ENCODE measurements at places on chromosomes 7 and 10. TPM values are rescaled to one million over a fixed set of nuclear protein-coding genes. Genes with fewer than 3 reads are reported as not detected.
A peak's percentile ranks its signal among the peaks of the same experiment; 100 is the strongest.

DNA sequence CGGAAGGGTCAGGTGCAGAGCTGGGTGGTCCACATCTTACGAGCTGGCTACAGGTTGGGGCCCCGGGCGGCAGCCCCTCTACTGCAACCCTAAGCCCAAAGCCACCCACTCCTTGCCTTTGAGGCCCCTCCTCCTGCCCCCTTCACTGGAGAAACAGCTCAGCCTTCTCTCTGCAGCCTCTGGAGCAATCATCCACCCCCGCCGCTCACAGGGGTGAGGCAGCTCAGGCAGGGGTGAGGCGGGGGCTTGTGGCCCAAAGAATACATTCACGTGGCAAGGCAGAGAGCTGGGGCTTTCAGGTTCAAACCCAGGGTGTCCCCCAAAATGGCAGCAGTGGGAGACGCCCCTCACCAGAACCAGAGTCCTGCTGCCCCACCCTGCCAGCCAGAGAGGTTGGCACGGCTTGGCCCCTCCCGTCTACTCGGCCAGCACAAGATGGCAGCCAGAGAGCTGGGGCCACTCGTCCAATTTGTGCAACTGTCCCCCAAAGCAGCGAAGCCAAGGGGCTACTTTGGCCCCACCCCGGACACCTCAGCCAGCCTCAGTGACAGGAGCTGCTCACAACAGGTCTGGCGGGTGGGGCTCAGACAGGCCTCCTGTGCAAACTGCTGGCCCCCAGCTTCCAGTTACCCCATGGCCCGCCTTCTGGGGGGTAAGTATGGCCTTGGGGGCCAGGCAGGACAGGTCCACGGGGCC is 7.2 kb downstream of the GNB2 start:
- H3K4me3 ChIP-seq = no peak overlapping the region
- H3K36me3 ChIP-seq = peaks cover 81% of the 10 kb centered on the region
- H3K27ac ChIP-seq = peak overlapping the region; percentile 43
- no peaks in the 10 kb centered on the region for H3K27me3 ChIP-seq

DNA sequence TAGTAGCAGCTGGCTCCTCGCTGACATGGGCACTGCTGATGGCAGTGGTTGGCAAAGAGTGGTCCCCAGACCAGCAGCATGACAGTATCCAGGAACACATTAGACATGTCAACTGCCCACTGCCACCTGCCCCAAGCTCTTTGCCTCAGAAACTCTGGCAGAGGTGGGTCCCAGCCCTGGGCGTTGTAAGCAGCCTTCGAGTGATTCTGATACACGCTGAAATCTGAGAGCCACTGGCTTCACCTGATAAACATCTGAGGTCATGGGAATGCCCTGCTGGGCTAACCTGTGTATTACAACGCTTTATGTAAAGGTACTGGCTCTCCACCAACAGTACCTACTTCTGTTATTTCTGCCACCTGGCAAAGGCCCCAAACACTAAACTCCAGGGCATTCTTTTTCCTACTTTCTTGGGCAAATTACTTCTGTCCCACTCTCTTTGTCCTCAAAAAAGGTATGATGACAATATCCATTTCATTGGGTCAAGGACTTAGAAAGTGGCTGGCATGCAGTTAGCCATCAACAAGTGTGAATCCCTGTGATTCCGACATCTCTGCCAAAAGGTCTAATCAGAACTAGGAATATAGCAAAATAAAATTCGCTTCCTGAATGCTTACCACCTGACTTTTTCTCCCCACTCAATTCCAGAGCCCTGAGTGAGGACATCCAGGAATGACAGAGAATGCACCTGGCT is 9.2 kb downstream of the SGMS1 start:
- no peak overlapping the region for H3K27ac ChIP-seq
- H3K36me3 ChIP-seq = no peaks in the 10 kb centered on the region
- no peak for DNase-seq

Gene AKR1D1
- not detected for total RNA-seq

DNA sequence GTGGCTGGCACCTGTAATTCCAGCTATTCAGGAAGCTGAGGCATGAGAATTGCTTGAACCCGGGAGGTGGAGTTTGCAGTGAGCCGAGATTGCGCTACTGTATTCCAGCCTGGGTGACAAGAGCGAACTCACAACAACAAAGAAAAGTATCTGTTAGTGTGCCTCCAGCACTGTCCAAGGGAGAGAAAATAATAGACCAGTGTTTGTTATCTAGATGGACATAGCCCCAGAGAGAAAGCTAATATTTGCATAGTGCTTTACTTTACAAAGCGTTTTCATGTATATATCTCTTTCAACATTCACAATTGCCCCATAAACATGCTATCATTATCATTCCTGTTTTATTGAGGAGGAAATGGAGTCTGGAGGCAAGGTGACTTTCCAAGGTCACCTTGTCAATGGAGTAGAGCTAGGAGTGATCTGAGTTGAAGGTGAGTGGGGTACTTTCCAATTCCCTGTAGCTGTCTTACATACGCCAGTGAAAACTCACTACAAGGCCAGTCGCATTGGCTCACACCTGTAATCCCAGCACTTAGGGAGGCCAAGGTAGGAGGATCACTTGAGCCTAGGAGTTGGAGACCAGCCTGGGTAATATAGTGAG is 49.7 kb upstream of the KIF5B start:
- H3K4me1 ChIP-seq = peaks cover 19% of the 10 kb centered on the region
- H3K27me3 ChIP-seq = no peaks in the 10 kb centered on the region
- no peak for DNase-seq
- H3K4me3 ChIP-seq = no peak overlapping the region

- H3K4me1 ChIP-seq = peaks cover 11% of the 10 kb centered on the region
- no peak overlapping the region for H3K4me3 ChIP-seq
- H3K27ac ChIP-seq = no peak overlapping the region
- no peaks in the 10 kb centered on the region for H3K27me3 ChIP-seq
- H3K36me3 ChIP-seq = no peaks in the 10 kb centered on the region
- no peak for DNase-seq
These were observed 48.5 kb downstream of the GRB10 start for GRCh38 chr7:50734246-50734645.

All from thoracic aorta (tissue), 2 donors.